Stimulated activated CD8-positive, alpha-beta memory T cell treated with anti-CD3 and anti-CD28 coated beads, Interleukin-15, amount 100 ng/mL, for 24 hours (primary cell): ENCODE measurements at places on chromosomes 16 and 17.

GRCh38 chr16:77888871-77889270, 100.5 kb downstream of the VAT1L start:
- DNase-seq = no peak

GRCh38 chr17:44094701-44095387, 24.3 kb downstream of the G6PC3 start:
- no peak for DNase-seq

GRCh38 chr17:34465789-34466188, 102.8 kb upstream of the CCL1 start:
- no peak for DNase-seq

GRCh38 chr17:5468075-5468473, 708 bp downstream of the DHX33 start:
- no peak for DNase-seq

- no peak for DNase-seq
Measured at GRCh38 chr17:75764417-75764710, 628 bp downstream of the GALK1 start.
